Body of pancreas (tissue), 4 donors: ENCODE measurements at places on chromosomes 2 and 18. TPM values are rescaled to one million over a fixed set of nuclear protein-coding genes. Genes with fewer than 3 reads are reported as not detected.

Gene STARD6
- not detected for total RNA-seq

Gene CKAP2L
- under 0.01 TPM for total RNA-seq

Gene MAP3K2
- total RNA-seq: 27.8 TPM

Gene IFIH1
- 12.5 TPM for total RNA-seq

Gene PIEZO2
- total RNA-seq: 0.33 TPM

Gene TMEM127
- total RNA-seq: 22.1 TPM

Gene CDKL4
- total RNA-seq: 0.99 TPM

Gene ABCA12
- total RNA-seq: not detected

- H3K27me3 ChIP-seq: no peaks in the 10 kb centered on the region
- no peak for DNase-seq
- H3K4me3 ChIP-seq: no peak overlapping the region
- H3K4me1 ChIP-seq: peaks cover 23% of the 10 kb centered on the region
These were observed 57.7 kb downstream of the ODC1 start for GRCh38 chr2:10390369-10390801.

DNA sequence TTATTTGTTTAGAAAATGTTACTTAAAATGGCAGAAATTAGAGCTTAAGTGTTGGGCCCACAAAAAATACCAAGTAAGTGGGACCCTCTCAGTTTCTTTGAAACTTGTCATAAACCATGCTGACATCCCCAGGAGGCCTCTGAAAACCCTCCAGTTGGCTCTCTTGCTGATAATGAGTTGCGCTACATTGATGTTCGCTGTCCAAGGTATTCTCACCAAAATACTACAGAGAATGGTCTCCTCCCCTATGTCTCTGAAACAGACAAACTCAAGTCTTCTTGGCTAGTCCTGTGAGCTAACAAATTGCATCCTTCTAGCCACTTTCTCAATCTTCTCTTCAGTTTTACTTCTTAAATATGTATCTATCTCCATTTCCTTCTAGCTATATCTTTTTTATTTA lies 669.4 kb downstream of the IRS1 start:
- DNase-seq: no peak
- H3K27me3 ChIP-seq: no peaks in the 10 kb centered on the region
- H3K4me3 ChIP-seq: no peak overlapping the region
- no peaks in the 10 kb centered on the region for H3K36me3 ChIP-seq

- H3K27ac ChIP-seq: no peak overlapping the region
- H3K27me3 ChIP-seq: no peaks in the 10 kb centered on the region
- no peak overlapping the region for H3K4me3 ChIP-seq
- H3K36me3 ChIP-seq: no peaks in the 10 kb centered on the region
These were observed 272.9 kb upstream of the FIGN start for GRCh38 chr2:164008752-164009151.

DNA sequence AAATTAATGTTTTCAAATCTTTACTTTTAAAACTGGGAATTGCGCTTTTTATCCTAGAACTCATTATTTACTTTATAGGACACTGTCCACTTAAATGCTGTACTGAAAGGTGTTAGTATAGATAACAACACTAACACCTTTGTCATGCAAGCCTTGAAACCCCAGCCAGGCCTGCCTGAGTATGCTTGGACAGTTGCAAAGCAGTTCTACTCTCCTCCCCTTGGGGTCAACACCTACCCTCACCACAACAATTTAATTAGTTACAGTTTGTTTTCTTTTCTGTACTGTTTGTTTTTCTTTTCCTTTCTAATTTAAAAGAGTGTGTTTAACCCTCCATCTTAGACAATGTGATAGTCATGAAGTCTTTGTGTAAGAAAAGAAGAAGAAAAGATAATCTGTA lies 18.9 kb upstream of the FAM98A start:
- H3K4me1 ChIP-seq: no peaks in the 10 kb centered on the region
- H3K27ac ChIP-seq: no peak overlapping the region
- DNase-seq: no peak
- H3K27me3 ChIP-seq: no peaks in the 10 kb centered on the region
- H3K4me3 ChIP-seq: no peak overlapping the region
- no peaks in the 10 kb centered on the region for H3K36me3 ChIP-seq

GRCh38 chr2:9113916-9114315 lies 92.7 kb upstream of the ASAP2 start:
- no peak for DNase-seq
- H3K27ac ChIP-seq: no peak overlapping the region
- no peaks in the 10 kb centered on the region for H3K4me1 ChIP-seq
- no peak overlapping the region for H3K4me3 ChIP-seq
- H3K36me3 ChIP-seq: no peaks in the 10 kb centered on the region

DNA sequence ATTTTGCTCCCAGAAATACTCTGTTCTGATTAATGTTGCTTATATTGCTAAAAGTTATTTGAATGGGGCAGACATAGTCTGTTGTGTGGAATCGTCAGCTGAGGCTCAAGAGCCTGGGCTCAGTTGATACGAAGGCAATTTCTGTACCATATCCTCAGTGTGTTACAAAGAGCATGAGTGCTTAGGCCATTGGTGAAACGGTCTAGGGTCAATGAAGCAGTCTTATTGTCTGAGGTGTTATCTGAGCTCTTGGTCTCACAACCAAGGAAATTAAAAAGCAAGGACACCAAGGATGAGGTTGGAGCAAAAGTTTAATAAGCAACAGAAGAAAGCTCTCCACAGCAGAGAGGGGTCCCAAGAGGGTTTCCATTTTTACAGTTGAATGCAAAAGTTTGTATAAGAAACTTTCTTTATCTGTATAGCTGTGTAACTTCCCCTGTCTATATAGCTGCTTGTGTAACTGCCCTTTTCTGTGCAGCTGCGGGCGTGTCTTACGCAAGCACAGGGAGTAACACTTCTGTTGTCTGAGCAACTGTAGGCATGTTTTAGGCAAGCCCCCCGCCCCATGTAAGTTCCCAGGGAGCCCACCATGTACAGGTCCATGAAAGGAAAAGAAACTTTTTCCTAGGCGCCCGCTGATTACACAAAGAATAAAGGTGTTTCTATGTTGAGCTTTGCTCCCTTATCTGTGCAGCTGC lies 40.6 kb upstream of the DSC1 start:
- H3K27me3 ChIP-seq: no peaks in the 10 kb centered on the region
- H3K4me3 ChIP-seq: no peak overlapping the region
- H3K27ac ChIP-seq: no peak overlapping the region
- H3K36me3 ChIP-seq: no peaks in the 10 kb centered on the region
- DNase-seq: no peak
- peaks cover 8% of the 10 kb centered on the region for H3K4me1 ChIP-seq

DNA sequence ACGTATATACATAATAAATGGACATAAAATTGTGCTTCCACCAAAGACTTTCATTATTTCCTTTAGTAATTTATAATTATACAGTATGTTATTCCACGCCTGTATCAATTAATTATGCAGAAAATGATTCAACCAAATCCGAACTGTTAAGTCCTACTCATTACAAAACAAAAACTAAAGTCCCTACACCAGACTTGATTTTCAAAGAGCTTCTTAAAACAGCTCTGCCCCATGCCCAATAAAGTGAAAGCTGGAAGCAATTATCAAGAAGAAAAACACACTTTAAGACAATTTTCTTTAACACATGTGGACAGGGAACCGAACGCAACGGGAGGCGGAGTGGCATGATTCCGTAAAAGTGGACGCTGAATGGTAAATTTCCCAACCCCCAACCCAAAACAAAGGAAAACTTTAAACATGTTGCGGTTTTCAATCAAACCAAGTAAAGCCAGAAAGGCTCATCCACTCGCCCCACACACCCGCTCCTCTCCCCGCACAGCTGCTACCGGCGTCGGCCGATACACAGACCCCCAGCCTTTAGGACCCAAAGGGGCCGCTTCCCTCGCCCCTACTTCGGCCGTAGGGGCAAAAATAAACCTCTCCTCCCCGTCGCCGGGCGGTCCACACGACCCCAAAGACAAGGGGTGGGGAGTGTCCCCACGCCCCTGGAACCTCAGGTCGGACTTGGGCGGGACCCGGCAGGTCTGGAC lies 705 bp downstream of the YES1 start:
- peak; percentile 29 for DNase-seq
- peaks cover 31% of the 10 kb centered on the region for H3K4me1 ChIP-seq
- H3K27ac ChIP-seq: peak overlapping the region; percentile 94
- H3K36me3 ChIP-seq: no peaks in the 10 kb centered on the region

- H3K27me3 ChIP-seq: no peaks in the 10 kb centered on the region
- H3K4me3 ChIP-seq: no peak overlapping the region
- peaks cover 9% of the 10 kb centered on the region for H3K36me3 ChIP-seq
These were observed 53.1 kb downstream of the PRELID3A start for GRCh38 chr18:12460874-12461273.

- no peak overlapping the region for H3K4me3 ChIP-seq
- H3K4me1 ChIP-seq: peaks cover 6% of the 10 kb centered on the region
- H3K27ac ChIP-seq: no peak overlapping the region
- H3K27me3 ChIP-seq: no peaks in the 10 kb centered on the region
These were observed 194.8 kb upstream of the SALL3 start for GRCh38 chr18:78784861-78785260.

DNA sequence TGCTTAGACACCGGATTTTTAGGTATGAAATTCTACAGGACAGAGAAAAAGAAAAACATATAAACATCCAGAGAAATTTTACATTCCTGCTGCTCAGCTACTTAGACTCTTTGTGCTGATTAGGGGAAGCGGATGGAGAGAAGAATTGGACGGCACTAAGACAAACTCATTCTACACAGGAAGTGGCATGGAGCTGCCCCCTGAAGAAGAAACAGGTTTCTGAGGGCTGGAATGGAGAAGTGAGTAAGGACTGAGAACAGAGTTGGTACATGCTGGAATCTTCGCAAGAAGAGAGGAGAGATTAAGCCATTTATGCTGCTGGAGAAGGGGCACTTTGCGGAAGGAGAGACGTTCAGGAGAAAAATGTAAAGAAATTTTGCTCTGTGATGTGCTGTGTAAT lies 253.0 kb upstream of the ERBB4 start:
- DNase-seq: no peak
- H3K27me3 ChIP-seq: no peaks in the 10 kb centered on the region
- no peak overlapping the region for H3K27ac ChIP-seq
- H3K4me1 ChIP-seq: no peaks in the 10 kb centered on the region
- H3K4me3 ChIP-seq: no peak overlapping the region
- H3K36me3 ChIP-seq: no peaks in the 10 kb centered on the region

- no peaks in the 10 kb centered on the region for H3K36me3 ChIP-seq
- H3K27ac ChIP-seq: peak overlapping the region; percentile 19
- H3K4me1 ChIP-seq: peaks cover 26% of the 10 kb centered on the region
- no peaks in the 10 kb centered on the region for H3K27me3 ChIP-seq
- H3K4me3 ChIP-seq: no peak overlapping the region
These were observed 36.9 kb downstream of the RPL37A start for GRCh38 chr2:216535454-216535995.

DNA sequence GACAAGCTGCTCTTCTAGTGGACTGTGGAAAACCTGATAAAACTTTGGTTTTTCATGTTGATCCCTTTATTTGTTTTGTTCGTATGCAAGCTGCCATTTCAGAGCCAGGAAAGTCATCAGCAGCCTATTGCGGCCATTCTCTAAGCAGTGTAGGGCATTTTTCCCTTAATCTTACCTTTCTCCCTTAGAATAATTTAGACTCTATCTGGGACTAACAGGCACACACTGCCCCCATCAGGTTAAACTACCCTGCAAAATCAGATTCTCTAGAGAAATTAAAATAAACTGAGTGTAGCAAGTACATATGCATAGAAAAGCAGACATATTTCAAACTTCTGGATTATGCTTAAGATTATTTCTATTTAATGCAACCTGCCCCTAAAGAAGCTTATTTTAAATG lies 347.5 kb downstream of the METTL4 start:
- peak; percentile 46 for DNase-seq
- H3K36me3 ChIP-seq: no peaks in the 10 kb centered on the region
- no peaks in the 10 kb centered on the region for H3K27me3 ChIP-seq
- peaks cover 10% of the 10 kb centered on the region for H3K4me1 ChIP-seq
- H3K27ac ChIP-seq: no peak overlapping the region
- no peak overlapping the region for H3K4me3 ChIP-seq
